ENCODE measurements at places on chromosomes 6 and 20. TPM values are rescaled to one million over a fixed set of nuclear protein-coding genes. Genes with fewer than 3 reads are reported as not detected.

- DNase-seq: no peak
Measured at GRCh38 chr6:99434702-99435530, 9.8 kb upstream of the PNISR start.

GRCh38 chr6:27872642-27873020 is 39.6 kb downstream of the OR2B2 start:
- DNase-seq: no peak

Gene TRIM31
- total RNA-seq: not detected

Gene DAAM2
- 43.3 TPM for total RNA-seq

Gene CNR1
- 8.2 TPM for total RNA-seq

Gene SLC25A27
- total RNA-seq: 35.7 TPM
